CD8-positive, alpha-beta T cell (primary cell): ENCODE measurements at places on chromosomes 6 and 20.

DNA sequence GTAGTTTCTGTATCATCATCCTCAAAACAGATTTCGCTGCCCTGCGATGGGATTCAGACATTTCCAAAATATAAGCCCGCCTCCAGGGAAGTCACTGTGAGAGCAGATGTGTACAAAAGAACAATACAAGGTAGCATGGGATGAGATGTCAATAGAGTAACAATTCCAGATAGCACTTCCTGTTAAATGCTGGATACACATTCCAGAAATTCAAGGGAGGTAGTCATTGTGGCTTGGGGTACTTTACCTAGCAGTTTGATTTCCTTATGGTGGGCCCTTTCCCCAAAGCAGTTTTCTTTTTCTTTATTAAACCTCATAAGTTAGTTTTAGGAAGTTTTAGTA is 2.5 kb downstream of the RNF217 start:
- no peak for DNase-seq

GRCh38 chr20:18635380-18635779 is 47.5 kb downstream of the DTD1 start:
- DNase-seq: no peak

- DNase-seq: no peak
Observed at GRCh38 chr6:151616091-151616513, 122.3 kb downstream of the CCDC170 start.

DNA sequence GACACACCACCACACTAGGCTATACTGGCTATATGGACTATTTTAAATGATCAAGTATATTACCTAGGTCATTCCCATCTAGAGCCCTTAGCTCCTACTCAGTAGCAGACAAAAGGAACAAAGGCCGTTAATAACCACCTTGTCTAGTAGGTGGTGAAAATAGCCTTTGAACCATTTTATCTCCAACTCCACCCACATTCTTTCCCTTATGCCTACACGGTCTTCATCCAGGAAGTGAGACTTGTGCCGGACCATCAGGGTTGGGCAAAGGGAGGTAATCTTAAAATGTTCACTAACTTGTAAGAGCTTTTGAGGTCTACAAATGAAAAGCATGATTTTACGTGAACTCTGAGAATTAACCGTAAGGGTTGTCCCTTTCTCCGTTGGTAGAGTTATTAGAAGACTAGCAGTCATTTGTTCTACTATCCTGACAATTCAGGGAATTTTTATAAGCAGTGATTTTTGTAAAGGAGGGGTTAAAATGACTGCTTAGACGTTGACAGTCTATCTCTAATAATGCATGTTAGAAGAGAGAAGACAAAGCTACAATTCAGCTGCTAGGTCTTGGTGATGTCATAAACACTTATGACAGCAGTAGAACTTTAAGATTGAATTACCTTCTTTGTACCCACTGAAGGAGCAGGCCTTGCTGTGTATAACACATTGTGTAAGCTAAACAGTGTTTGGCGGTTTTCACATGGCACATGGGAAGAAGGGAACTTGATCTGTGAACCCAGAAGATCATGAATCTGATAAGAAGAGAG is 371.8 kb upstream of the JAG1 start:
- DNase-seq: no peak

GRCh38 chr20:34037121-34037520 is 43.4 kb downstream of the RALY start:
- DNase-seq: peak; percentile 47

DNA sequence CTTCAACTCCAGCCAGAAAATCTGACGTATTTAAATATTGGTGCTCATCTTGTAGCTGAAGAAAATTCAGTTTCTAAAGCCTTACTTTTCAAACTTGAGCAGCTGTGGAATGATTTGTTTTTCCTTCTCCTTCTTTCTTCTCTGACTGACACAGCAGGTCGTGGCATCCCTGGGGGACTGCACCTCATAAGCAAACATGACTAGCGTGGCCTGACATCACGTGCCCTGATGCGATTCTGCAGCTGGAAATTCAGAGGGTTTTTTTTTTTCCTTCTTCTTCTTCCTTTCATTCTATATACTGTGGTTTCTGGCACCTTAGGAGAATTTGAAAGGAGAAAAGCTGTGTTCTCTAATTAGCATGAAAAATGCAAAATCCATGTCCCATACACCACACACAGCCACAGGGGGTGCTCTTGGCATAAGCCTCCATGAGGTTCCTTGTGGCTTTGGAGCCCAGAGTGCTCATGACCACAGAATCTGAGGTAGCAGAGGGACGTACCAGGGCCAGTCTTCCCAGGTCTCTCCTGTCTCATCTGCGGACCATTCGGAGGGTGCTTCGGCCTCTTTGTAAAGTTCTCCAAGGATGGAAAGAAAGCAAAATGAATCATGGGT is 258.5 kb upstream of the CDH4 start:
- no peak for DNase-seq

- no peak for DNase-seq
Observed at GRCh38 chr6:5606546-5606945, 345.2 kb downstream of the FARS2 start.

GRCh38 chr20:38175304-38176180 is 10.5 kb upstream of the TGM2 start:
- DNase-seq: no peak

- DNase-seq: no peak
Observed at GRCh38 chr6:161031721-161032495, 40.3 kb downstream of the MAP3K4 start.

- no peak for DNase-seq
Observed at GRCh38 chr6:3560211-3560610, 103.4 kb upstream of the SLC22A23 start.

DNA sequence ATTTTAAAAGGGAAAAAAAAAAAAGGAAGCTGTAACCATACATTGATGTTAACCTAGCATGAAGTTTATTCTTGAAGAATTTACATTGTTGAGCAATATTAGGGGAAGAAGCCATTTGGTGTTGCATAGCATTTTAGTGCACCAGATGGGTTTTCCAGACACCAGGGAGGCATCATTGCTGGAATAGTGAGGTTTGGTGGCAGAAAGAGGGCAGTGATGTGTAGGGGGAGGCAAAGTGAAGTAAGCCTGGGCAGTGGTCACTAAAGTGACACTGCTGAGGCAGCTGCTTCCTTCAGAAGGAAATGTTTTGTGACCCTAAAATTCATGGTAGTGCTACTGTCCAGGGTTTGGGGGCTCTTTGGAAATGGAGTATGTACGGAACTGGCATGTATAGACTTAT is 2.6 kb downstream of the TOMM6 start:
- no peak for DNase-seq
